ENCODE measurements at places on chromosomes 5 and 9.

DNA sequence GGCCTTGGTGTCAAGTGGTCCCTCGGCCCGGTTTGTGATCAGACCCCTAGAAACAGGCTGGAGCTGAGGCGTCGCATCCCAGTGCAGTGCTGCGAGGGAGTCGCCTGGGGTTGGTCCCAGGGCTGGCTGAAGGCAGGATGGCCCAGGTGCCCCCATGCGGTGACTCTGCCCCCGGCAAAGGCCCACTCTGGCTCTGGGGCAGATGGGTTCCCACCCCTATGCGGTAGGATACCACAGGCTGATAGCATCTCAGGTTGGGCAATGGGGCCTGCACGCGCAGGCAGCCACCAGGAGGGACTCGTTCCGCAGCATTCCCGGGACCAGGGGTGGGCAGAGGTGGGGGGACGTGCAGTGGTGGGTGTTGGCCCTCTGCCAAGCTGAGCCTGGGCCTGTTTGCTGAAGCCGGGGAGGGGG lies 86.0 kb downstream of the RXRA start:
- no peak for DNase-seq

DNA sequence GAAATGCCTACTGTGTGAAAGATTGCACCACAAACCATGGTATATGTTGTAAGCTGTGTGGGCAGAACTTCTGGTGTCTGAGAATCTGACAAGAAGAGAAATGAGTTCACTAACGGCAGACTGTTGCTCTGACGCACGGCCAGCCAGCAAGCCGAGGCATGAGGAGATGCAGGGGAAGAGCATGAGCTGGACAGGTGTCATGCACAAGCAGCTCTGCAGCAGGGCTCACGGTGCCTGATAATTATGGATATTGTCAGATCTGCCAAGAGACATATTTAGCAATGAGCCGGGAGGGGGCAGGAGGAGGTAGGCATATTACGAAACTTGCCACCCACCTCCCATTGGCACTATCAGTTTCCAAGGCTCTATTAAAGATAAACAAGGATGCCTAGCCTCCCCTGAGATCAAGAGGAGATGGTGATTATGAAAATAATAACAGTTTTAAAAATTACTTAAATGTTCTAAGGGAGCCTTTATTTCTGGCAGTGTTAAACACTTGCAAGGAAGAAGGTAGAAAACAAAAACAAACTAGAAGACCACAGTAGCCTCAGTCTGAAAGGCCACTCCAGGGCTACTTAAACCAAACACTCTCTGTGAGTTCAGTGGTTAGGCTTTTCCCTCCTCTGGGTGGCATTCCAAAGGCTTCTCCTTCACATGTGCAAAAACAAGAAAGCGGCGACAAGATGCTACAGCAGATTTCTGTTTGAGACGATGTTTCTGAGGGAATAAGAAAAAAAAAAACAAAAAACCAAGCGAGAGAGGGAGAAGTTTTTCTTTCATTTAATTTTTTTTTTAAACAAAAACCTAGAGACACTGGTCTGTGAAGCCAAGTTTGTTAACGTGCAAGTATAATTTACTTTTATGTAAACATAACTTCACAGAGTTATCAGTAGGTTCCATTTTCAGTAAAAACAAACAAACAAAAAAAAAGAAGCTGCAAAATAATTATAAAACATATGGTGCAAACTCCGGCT lies 339.5 kb downstream of the BNC2 start:
- DNase-seq, result peak; percentile 84

GRCh38 chr9:93319301-93319991 lies 132.0 kb upstream of the FAM120A start:
- no peak for DNase-seq

GRCh38 chr5:90128551-90128950 lies 281.0 kb downstream of the CETN3 start:
- no peak for DNase-seq

GRCh38 chr9:130292106-130292505 lies 26.5 kb downstream of the HMCN2 start:
- DNase-seq, result peak; percentile 26

GRCh38 chr5:154505567-154505966 lies 27.5 kb upstream of the HAND1 start:
- no peak for DNase-seq

DNA sequence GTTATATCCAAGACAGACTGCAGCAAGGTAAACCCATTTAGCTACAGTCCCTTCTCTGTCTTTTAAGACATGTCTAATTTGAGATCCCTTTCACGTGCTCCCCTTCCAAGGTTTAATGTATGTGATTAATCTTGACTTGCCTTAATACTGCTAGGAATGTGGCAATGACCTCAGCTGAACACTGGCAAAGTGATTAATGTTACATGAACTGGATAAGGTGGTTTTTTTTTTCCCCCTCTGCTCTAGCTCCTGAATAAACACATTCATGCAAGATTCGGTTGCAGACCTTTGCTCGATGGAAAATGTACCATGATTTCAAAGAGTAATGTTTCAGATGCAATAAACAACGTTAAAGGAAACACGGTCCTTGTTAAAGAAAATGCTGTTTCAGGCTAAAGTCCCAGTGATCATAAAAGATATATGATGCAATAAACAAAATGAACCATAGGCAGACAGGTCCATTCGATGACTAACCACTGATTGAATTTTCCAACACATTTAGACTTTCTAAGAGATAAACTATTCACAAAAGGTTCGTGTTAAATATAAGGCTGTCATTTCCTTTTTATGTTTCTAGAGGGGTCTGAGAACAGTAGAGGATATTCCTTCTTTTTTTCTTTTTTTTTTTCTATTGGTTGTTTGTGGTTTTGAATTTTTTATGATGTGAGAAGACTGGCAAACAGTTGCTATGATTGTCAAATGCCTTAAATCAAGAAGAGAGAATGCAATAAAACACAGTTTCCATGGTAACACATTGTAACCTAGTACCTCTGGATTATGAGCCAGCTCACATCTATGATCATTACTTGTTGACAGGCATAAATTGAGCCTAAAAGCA lies 44.7 kb upstream of the ZNF608 start:
- DNase-seq, result peak; percentile 74

DNA sequence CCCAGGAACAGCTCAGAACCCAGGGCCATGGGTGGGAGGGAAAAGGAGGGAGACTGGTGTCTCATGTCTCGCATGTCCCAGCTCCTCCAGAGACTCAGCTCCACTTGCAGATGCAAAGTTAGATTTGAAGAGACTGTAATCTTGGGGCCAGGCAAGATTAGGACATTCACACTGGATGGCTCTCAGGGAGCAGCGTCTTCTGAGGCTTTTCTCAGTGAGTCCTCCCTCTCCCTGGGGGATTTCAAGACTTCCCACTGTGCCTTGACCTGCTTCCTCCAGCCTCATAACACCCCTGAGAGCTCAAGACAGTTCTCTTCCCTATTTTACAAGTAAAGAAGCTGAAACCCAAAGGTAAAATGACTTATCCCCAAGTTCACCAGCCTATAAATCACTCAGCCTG lies 10.5 kb upstream of the TCOF1 start:
- no peak for DNase-seq

DNA sequence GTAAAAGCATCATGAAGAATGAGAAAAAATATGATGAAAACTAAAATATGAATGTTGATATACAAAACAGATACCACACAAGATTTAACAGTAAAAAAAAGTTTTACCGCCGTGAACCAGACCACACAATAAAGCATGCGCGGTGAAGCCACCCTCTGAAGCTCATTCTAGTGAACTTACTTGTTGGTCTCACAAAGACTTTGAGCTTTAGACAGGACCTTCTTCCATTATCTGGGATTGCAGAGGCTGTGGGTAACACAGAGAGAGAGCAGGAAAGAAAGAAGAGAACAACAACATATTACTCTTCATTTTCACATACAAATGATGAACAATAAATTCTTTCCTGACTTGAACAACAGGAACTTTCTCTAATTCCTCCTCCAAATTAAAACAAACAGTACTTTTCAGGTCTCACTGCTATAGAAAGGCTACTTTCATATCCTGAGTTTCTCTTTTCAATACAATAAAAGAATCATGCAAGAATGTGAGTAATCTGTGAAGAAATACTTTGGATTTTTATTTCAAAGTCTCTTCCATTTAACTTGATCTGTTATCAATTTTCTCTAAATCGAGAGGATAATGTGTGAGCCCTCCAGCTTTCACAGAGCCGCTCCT lies 283.1 kb downstream of the EFNA5 start:
- no peak for DNase-seq

DNA sequence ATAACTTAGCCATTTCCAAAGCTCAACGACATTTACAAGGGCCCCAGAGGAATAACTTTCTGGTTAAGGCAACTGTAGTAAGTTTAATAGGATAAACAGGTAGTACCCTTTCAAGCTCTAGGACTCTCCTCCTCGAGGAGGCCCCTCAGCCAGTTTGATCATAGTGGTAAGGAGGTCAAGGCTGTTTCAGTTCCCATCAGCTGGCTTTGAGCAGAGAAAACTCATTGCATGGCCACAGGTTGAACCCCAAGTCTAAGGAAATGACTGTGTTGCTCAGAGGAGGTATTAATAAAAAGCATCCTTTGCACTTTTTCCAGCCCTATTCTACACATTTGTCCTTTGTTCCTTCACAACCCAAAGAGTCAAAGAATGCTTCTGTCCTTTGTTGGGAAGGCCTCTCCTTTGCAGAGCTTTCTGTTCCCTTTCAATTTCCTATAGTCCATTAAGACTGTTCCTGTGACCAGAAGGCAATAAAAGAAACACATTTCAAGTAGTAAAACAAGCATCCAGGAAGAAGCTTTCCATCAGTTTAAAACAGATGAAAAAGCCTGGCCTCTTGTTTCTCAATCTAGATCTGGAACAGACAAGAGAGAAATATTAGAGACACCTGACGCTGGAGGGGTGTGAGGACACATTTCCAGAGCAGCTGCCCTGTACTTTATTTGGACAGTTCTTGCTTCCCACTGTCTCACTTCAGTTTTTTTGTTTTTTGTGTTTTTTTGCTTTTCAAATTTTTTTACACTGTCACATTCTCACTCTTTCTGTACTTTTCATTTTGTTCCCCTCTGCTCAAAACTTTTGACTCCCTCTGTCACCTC lies 54.1 kb downstream of the PRRC1 start:
- DNase-seq, result no peak

- DNase-seq, result peak; percentile 50
Measured at GRCh38 chr9:89374176-89374575, 55.9 kb downstream of the SECISBP2 start.

DNA sequence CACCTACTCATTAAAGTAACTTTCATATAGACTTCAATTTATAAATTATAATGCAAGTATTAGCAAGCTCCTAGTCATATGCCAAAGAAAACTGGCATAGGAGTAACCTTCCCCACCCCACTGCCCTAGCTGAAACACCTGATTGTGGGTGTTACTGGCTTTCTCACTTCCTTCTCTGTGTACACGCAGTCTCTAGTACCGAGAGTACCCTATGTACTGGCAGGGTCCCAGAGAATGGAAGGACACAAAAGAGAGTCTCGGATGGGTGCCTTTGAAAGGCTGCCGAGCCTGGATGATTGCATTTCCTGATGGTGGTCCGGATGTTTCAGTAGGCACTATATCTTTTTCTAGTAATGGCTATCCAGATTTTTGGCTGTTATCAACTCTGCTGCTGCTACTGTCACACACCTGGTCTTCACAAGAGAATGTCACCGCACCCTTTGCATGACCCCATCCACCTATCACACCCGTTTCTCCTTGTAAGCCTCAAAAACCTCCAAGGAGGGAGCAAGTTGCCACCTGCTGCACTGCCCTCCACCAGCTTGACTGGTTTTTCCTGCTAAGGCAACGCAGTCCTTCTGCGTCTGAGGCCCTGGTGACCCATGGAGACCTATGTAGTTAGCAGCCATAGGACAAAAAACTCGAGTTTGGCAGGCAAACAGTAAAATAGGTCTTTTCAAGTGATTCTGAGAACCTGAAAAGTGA lies 53.8 kb upstream of the CLINT1 start:
- no peak for DNase-seq

DNA sequence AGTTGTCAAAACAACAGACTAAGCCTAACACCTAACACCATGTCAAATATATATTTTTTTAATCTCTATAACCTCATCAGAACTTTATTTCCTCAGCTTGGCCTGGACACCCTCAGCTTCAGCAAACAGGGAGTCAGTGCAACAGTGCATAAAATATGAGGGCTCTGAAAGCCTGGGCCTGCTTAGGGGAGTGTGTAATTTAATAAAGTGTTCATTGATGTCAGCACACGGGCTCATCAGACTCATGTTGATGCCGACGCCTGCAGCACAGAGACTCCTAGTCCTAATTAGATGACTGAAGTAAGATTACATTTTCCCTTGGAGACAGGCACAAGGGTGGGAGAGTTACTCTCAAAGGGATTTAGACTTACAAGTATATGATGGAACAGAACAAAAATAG lies 37.8 kb downstream of the CDH10 start:
- no peak for DNase-seq

- DNase-seq, result no peak
Measured at GRCh38 chr9:129415942-129416651, 204.8 kb downstream of the C9orf50 start.

DNA sequence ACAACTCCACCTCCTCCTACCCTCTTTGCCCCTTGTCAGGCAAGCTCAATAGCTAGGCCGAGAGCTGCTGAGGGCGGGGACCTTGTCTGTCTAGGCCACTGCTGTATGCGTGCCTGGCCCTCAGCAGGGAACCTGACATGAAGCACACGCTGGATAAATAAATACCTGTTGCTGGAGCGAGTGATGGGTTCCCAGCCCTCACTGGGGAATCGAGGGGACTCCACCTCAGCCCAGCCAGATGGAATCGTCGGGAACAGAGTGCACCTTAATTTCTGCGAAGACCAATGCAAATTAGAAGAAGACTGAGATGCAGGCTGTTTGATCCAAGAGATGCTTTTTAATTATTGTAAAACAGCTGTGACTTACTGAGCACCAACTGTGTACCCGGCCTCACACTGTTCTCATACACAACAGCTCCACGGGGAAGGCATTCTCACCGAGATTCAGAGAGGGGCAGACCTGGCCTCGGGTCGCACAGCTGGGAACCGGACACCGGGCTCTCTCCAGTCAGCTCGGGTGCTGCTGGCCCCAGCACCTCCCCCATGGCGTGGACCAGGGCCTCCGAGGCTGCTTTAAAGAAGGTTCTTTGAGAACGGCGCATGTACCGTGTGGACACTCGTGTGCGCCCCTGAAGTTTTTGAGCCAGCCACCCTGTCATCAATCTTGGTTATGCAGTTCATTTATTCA lies 109.7 kb upstream of the IER5L start:
- no peak for DNase-seq

DNA sequence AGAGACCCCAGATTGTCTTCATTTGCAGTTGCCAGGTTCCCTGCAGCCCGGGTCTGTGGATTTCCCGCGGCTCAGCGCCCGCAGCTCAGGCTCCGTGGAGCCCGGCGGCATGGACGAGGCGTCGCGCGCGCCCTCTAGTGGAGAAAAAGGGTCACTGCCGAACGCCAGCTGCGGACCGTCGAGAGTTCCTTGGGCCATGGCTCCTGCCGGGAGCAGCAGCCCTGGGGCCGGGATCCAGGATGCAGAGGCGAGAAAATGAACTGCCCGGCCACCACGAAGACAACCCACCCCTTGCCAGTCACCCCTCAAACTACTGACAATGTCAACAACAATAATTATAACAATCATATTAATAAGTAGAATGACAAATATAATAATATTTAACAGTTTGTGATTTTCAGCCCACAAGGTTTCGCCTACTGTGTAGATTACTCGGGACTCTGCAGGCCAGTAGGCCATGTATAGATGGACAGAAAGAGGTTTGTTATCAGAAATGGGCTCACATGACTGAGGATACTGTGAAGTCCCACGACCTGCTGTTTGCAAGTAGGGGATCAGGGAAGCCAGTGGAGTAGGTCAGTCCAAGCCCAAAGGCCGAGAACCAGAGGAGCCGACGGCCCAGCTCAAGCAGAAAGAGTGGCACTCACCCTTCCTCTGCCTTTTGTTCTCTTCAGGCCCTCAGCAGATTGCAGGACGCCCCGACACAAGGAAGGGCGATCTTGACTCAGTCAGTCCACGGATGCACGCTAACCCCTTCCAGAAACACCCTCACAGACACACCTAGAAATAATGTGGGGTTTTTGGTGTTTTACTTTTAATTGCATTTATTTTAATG lies 43.1 kb downstream of the BOD1 start:
- peak; percentile 26 for DNase-seq

Data from fibroblast of lung (primary cell).